ENCODE measurements at places on chromosomes 5 and 9.

DNA sequence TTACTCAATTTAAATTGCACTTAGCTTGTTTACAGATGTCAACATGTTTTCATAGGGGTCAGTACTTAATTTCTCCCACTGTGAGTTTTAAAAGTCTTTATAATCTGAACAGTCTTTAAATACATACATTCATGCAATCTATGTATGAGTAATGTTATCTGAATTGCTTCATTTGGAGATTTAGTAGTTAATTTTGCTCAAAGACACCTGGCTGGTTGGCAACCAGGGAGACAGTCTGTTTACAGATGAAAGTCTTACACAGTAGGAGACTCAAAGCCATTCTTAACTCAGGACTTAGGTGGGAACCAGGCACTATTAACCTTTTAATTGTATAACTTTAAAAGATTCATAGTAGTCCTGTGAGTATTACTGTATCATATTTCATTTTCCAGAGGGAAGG is 29.3 kb downstream of the DAB2 start:
- DNase-seq, result no peak

DNA sequence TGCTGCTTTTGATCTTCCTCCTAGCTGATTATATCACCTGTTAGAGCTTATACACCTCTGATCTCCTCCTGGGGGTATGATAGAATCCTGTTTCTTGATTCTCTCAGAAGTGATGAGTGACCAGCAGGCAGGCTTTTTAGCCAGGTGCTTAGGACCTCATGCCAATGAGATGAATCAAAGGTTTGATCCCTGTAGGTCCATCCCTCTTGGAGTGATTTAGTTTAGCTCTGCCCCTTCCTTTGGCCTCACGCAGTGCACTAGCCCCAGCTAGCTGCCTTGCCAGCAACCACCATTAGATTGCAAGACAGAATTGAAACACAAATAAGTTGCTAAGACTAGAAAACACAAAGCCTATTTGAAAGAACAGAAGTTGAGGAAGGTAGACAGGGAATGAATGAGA is 84.4 kb downstream of the ZSWIM6 start:
- DNase-seq, result no peak

DNA sequence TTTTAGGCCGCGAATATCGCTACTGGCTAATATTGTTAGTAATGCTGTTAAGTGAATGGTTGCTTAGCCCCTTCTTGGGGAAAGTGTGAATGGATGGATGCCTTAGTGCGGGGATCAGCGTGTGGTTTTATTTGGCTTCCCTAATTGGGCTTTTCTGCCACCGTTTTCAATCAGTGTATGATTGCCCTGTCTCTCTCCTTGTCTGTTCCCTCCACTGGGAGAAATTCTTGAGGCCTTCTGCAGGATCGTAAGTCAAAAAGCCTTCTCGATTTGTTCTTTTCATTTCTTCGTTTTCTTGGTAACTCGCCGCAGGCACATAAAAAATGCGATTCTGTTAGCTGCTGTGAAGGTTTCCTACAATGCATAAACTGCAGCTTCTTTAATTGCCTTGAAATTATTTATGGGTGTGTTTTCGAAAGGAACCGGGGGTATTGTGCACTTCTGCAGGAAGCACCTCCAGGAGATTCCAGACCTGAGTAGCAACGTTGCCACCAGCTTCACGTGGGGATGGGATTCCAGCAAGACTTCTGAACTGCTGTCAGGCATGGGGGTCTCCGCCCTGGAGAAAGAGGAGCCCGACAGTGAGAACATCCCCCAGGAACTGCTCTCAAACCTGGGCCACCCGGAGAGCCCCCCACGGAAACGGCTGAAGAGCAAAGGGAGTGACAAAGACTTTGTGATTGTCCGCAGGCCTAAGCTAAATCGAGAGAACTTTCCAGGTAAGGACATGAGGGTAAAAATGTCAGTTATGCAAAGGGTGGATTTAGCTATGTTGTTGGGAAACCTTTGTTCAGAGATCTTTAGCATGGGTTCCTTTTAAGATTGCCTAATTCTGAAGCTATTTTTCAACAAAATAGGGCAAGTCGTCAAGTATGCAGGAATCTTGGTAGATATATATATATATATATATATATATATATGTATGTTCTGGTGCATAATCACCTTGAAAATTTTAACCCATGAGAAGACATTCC is 700 bp downstream of the SKP2 start:
- no peak for DNase-seq

DNA sequence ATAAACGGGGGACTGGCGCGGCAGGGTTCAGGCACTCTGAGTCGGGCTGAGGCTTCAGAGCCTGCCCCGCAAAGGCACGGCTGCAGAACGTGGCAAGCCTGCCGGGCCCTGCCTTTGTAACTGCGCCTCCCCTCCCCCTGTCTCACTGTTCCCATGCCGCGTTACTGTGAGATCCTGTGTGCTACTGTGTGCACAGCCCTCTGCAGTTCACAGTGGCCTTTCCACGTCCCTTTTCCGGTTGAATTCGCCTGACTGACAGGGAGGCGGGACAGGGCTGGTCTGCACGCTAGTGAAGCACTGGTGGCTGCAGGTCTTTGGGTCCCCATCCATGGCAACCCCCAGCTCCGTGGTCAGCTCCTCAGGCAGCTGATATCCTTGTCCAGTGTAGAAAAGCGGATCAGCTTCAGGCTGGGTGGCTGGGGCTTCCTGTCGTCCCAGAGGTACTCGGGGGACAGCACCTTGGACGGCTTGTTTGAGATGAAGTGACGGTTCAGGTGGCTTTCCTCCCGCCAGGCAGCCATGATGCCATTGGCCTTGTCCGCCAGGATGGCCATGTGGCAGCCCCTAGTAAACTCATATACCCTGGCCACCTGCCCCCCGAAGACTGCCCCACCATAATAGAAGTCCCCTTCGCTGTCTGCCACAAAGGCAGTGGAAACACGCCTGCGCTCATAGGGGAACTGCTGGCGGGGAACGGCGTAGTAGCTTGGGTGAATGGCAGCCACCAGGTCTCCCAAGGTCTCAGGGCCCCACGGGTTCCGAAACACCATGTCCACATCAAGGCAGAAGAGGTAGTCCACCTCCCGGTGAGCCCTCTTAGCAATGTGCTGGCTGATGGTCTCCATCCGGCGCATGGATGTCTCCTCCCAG is 10.3 kb downstream of the GBGT1 start:
- no peak for DNase-seq

- no peak for DNase-seq
Observed at GRCh38 chr9:21251190-21251589, 11.4 kb upstream of the IFNA14 start.

GRCh38 chr9:4382722-4383317 is 83.0 kb upstream of the GLIS3 start:
- no peak for DNase-seq

- DNase-seq, result no peak
Observed at GRCh38 chr9:14212697-14213420, 101.1 kb downstream of the NFIB start.

GRCh38 chr9:89256642-89257041 is 54.4 kb upstream of the CKS2 start:
- DNase-seq, result no peak

GRCh38 chr9:103277240-103277639 is 282.1 kb downstream of the CYLC2 start:
- DNase-seq, result no peak

DNA sequence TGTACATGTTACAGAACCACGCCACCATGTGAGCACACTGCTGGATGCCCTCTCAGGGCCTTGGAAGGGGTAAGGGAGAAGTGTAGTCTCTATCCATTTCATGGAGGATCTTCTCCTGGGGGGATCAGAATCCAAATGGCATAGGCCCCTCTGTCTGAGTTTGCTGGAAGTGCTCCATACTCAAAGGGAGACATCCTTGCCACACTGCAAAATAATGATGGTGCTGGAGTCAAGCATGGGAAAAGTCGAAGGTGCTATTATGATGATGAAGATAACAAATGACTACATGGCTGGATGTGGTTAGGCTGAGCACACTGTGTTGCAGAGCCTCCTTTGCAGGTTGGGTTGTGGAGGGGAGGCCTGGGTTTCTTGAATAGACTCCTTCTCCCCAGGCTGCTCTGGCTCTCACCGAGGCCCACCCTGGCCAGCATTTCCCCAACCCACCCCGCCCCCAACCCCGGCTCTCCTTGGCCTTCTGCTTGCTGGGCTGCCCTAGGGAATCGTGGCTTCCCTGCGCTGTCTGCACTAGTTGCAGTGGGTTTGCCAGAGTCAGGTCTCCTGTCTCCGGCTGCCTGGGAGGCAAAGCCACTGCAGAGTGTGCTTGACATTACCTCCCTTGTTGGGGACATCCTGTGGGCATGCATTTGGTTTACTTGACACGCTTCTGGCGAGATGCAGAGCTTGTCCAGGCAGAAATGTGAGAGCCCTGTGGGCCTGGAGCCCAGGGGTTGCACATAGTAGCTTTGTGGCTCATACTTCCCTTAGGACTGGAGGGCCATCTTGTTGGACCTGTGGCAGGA is 3.0 kb downstream of the MVB12B start:
- no peak for DNase-seq

GRCh38 chr5:35810601-35811000 is 46.1 kb upstream of the IL7R start:
- no peak for DNase-seq

GRCh38 chr9:33649463-33649862 is 125.4 kb downstream of the ANKRD18B start:
- no peak for DNase-seq

DNA sequence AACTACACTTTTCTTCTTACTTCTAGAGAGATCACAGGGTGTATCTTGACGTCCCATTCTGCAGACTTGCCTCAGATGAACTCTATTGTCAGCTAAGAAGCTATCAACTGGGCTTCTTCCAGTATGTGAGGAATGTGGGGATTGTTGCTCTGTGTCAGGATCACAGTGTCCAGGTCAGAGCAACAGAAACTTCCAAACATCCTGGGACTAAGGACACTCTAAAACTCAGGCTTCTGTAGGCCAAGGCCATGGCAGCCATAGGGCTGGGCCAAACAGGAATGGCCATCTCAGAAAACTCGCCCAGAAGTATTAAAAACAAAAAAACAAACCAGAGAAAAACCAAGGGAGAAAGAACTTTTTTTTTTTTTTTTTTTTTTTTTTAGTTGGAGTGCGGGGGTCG is 210.0 kb upstream of the CLINT1 start:
- DNase-seq, result no peak

- DNase-seq, result no peak
Observed at GRCh38 chr5:152290181-152290580, 114.9 kb downstream of the NMUR2 start.

GRCh38 chr5:30661730-30662129 is 531.8 kb upstream of the CDH6 start:
- DNase-seq, result no peak

DNA sequence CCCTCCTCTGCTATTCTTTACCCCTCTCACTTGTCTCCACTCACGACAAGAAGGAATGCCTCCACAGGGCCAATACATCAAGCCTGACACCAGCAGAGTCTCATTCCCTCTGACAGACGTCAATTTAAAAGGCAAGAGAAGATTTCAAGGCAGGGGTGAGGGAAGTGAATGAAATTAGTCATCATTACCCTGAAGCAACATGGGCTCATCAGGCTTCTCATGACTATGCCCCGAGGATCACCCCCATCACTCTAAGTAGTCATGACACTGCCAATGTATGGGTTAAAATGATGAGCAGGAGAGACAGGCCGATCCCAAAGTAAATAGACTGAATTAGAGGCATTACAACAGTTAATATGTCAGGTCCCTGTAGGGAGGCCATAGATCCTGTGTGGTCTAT is 504.4 kb downstream of the TLE4 start:
- DNase-seq, result no peak

DNA sequence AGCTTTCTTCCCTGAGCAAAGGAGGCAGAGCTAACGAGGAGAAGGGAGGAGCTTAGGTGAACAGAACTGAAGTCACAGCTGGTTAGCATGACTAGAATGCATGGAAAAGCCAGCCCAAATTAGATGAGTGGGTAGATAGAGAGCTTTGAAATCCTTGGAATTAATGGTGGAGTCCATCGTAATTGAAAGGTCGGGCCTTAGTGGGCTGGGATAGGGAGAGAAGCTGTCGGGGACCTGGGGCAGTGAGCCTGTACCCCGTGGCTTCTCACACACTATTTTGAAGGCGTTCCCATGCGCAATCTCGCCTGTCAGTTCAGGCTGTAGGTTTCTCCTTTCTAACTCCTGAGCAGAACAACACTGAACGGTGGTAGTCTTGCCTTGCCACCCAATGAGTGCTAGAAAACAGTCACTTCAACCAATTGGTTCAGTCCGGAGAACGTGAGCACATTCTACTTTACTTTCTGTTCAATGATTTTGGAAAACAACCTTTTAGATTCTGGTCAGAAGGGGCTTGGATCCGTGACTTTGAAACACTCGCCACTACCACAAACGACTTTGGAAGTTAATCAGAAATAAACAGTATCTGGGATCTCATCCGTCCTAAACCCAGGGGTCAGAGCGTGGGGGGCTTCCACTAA is 655 bp upstream of the RAI14 start:
- DNase-seq, result no peak

- no peak for DNase-seq
Observed at GRCh38 chr5:98050583-98050982, 722.9 kb upstream of the RGMB start.

- DNase-seq, result no peak
Observed at GRCh38 chr9:126688617-126689016, 74.9 kb downstream of the LMX1B start.

GRCh38 chr9:70060148-70060882 is 16.7 kb downstream of the MAMDC2 start:
- DNase-seq, result no peak

DNA sequence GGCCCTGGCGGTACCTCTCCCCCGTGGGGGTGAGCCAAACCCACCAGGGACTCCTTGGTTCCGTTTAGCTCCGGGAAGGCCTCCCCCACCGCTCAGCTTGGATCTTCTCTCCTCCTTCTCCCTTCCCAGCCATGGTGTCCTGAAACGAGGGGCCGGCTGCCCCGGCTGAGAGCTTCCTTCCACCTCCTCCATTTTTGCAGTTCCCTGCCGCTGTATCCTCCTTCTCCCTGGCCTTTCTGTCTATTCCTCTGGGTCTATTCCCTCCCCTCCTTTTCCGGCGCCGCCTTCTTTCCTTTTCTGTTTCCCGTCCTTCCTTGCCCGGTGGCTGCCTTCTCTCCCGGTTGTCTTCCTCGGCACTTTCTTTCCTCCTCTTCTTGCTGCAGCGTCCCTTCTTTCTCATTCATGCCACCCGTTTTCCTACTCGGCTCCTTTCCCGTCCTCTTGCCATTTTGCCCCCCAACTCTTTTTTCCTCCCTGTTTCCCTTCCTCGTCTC is 110.4 kb downstream of the LIFR start:
- no peak for DNase-seq

GRCh38 chr5:136738829-136739228 is 373.5 kb upstream of the TRPC7 start:
- no peak for DNase-seq

- DNase-seq, result no peak
Observed at GRCh38 chr5:9431496-9432258, 114.2 kb downstream of the SEMA5A start.

GRCh38 chr9:127598839-127599549 is 13.1 kb upstream of the STXBP1 start:
- DNase-seq, result no peak

GRCh38 chr5:103298117-103298516 is 39.6 kb downstream of the MACIR start:
- DNase-seq, result no peak

All from NCI-H2081 treated with DMSO at 0.1 percent for 48 hours (cell line).